Mesangial cell (primary cell): ENCODE measurements at places on chromosomes 16 and 17. TPM values are rescaled to one million over a fixed set of nuclear protein-coding genes. Genes with fewer than 3 reads are reported as not detected.

Gene RTN4RL1
- 0.13 TPM in 1 of 2 replicates, not detected in the other for total RNA-seq

Gene PYDC1
- not detected in 2 replicates for total RNA-seq

Gene SLC13A5
- 0.89 TPM in 1 of 2 replicates, not detected in the other for total RNA-seq

Gene GP1BA
- not detected in 2 replicates for total RNA-seq

Gene OR4D1
- total RNA-seq = not detected in 2 replicates

Gene C16orf46
- 0.49 and 1.9 TPM in 2 replicates for total RNA-seq

Gene G6PC1
- total RNA-seq = not detected in 2 replicates

Gene HS3ST3A1
- total RNA-seq = 56.4 and 91.1 TPM in 2 replicates

Gene ADGRG1
- 23.8 and 151 TPM in 2 replicates for total RNA-seq

Gene CD300LF
- total RNA-seq = not detected in 2 replicates

Gene GPR179
- total RNA-seq = under 0.01 TPM in 1 of 2 replicates, not detected in the other

Gene KPNA2
- 57.2 and 373 TPM in 2 replicates for total RNA-seq

Gene C17orf50
- total RNA-seq = not detected in 2 replicates

Gene ZNF629
- total RNA-seq = 9.5 and 23.3 TPM in 2 replicates

Gene TNP2
- not detected in 2 replicates for total RNA-seq

Gene USH1G
- total RNA-seq = not detected in 2 replicates
